Daoy (cell line): ENCODE measurements at places on chromosomes 2 and 18. TPM values are rescaled to one million over a fixed set of nuclear protein-coding genes. Genes with fewer than 3 reads are reported as not detected.
A peak's percentile ranks its signal among the peaks of the same experiment; 100 is the strongest.

- DNase-seq: no peak
Measured at GRCh38 chr18:49817947-49818346, 4.6 kb upstream of the ACAA2 start.

DNA sequence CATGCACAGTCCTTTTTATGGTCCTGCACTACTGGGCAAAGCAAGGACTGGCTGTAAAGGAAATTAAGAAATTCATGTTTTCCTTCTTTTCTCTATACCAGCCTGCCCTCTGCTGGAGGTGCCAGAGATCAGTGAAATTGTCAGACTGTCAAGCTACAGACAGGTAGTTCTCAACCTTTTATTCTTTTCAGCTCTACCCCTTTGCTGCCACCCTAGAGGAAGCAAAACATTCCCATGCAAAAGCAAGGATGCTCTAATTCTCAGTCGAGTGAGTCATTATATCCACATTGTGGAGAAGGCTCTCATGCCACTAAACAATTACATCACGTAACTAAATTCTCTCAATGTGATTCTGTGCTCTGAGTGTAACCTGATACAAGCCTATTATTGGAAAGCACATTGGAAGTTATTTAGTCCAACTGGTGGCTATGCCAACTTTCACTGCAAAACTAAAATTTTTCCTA is 25.0 kb upstream of the RAPGEF4 start:
- DNase-seq: peak; percentile 88

GRCh38 chr18:51194604-51195003 is 2.9 kb downstream of the MEX3C start:
- no peak for DNase-seq

GRCh38 chr2:46909771-46910419 is 5.7 kb downstream of the MCFD2 start:
- DNase-seq: peak; percentile 95

DNA sequence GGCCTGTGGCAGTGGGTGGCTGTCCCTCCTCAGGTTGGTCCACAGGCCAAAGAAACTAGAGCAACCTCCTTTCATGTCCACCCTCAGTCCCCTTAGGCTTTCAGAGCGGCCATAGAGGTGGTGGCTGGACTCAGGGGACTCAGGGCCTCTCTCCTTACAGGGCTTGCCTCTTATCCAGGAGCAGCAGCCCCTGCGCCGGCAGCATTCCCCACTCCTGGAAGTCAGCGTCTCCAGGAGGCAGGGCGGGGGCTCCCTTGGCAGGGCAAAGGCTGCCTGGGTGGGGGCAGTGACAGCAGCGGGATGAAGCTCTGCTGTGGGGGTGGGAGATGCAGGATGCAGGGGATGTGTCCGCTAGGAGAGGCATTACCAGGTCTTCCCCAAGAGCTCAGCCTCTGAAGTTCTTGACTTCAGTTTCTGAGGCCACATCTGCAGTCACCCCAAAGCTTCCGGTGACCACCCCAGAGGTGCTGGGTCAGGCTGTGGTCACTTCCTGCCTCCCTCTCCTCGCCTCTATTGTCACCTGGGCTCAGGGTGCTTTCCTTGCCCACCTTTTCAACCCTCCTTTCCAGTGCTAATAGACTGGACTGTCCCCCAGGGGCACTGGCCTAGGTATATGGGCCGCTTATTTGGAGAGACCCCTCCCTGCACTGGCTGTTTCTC is 8.6 kb upstream of the GPR55 start:
- no peak for DNase-seq

DNA sequence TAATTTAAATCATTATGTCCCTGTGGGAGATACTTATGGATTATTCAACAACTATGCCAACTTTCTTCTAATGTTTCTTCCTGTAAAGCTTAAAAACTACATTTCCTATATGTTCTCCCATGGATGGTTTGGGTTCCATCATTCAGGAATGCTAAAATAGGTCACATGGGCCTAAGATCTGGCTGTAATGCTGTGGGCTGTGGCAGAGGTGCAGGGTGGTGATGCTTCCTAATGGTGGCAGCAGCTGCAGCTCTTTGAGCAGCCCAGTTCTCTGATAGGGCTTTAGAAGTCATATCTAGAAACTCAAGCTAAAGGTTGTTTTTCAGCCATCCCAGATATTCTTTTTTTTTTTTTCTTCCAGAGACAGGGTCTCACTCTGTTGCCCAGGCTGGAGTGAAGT is 266.1 kb downstream of the ZNF385B start:
- DNase-seq: no peak

- DNase-seq: no peak
Measured at GRCh38 chr2:53051157-53051556, 716.4 kb upstream of the CHAC2 start.

SERPINB4 gene
- not detected in 2 replicates for total RNA-seq

GRCh38 chr2:6960659-6961058 is 43.4 kb downstream of the RNF144A start:
- DNase-seq: no peak

- DNase-seq: no peak
Measured at GRCh38 chr2:168626096-168626495, 170.0 kb downstream of the CERS6 start.

POTEC gene
- total RNA-seq: 2.9 and 3.8 TPM in 2 replicates

GRCh38 chr2:205086662-205087061 is 541.4 kb downstream of the PARD3B start:
- DNase-seq: peak; percentile 1
